Stimulated activated CD4-positive, alpha-beta T cell treated with anti-CD3 and anti-CD28 coated beads, Interleukin-15, amount 100 ng/mL, for 48 hours (primary cell): ENCODE measurements at places on chromosomes 6 and 20.

GRCh38 chr20:10308652-10309051 lies 90.0 kb downstream of the SNAP25 start:
- no peak for DNase-seq

GRCh38 chr20:46791722-46792416 lies 82.4 kb downstream of the SLC2A10 start:
- DNase-seq = no peak

GRCh38 chr6:37862992-37863391 lies 43.5 kb downstream of the ZFAND3 start:
- DNase-seq = no peak

DNA sequence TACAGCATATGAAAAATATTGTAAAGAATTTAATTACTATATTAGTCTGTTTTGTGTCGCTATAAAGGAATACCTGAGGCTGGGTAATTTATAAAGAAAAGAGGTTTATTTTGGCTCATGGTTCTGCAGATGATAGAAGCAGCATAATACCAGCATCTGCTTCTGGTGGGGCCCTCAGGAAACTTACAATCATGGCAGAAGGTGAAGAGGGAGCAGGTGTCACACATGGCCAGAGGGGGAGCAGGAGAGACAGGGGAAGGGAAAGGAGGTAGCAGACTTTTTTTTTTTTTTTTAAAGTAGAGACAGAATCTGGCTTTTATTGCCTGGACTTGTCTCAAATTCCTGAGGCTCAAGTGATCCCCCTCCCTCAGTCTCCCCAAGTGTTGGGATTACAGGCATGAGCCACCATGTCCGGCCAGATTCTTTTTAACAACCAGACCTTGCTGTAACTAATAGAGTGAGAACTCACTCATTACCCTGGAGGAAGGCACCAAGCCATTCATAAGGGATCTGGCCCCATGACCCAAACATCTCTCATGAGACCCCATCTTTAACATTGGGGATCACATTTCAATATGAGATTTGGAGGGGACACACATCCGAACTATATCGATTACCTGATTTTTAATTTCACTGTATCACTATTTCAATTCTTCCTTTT lies 64.6 kb downstream of the MAN1A1 start:
- DNase-seq = no peak

DNA sequence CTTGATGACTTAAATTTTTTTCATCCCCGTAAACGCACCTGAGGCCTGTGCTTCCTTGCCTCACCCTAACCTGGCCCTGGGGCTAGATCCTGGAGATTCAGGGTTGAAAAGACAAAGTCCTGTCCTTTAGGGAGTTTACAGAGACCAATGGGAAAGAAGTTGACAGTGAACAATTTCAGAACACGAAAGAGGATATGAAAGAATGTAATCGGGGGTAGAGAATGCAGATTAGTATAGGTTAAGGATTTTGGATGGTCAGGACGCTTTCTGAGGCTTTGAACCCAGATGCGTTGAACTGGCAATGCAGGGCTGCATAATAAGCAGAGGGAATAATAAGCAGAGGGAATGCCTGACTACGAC lies 1.7 kb upstream of the FBXO5 start:
- no peak for DNase-seq

- no peak for DNase-seq
Observed at GRCh38 chr6:4352731-4353130, 217.4 kb upstream of the ECI2 start.
